ENCODE measurements at places on chromosomes 11 and 22.

- DNase-seq: no peak
These were observed 19.1 kb downstream of the OR51E1 start for GRCh38 chr11:4662876-4663275.

DNA sequence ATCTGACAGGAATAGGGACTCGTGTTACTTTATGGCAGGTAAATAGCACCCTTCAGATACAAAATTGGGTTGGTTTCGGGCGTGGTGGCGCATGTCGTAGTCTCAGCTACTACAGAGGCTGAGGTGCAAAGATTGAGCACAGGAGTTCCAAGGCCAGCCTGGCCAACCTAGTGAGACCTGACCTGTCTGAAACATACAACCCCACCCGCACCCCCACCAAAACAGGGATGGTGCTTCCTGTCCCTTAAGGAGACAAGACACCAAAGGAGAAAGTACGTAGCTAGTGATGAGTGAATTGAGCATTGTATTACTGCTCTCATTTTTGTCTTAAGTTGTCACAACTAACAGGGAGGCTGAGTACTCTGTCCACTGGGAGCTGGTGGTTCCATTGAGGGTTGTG lies 14.1 kb downstream of the RBM4 start:
- no peak for DNase-seq

DNA sequence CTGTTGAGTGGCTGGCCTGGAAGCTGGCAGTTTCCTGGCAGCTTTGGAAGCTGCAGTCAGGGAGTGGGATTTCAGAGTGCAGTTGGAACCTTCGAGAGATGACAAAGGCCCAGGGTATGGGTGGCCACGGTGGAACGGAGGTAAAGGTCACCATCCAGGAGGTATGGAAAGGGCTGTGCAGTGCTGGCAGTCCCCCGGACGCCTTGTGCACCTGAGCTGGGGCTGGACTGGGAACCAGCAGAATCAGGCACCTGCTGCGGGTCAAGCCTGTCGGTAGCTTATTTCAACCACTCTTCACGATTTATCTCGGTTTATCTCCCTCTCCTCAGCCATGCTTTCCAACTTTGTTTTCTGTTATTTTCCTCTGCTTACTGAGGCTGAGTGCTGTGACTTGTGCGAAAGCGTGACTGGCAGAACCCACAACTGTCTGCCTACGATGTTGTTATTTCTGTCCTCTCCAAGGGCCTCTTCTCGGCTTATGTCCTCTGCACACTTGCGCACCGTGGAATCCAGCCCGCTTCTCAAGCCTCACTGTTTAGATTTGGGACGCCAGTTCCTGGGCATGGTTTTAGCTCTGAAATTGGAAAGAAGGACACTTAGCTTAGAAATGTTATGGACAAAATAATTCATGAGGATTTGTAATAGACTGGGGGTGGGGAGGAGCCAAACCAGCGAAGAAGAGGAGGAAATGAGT lies 24.0 kb upstream of the ATXN10 start:
- no peak for DNase-seq

DNA sequence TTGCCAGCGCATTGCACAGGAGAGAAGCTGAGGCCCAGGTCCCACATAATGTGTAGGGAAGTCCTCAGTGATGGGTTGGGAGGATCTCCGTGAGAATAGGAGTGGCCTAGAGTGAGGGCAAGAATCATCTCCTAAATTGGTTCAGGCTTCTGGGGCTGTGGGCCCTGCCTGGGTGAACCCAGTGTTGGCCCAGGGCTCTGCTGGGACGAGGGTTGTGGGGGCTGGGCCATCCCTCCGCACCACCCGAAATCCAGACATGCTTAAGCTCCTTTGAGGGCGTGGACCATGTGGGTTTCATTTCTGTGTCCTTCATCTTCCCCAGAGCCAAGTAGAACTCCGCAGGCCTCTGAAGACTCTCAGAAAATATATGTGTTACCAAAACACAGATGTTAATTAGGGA lies 3.7 kb downstream of the MICALL1 start:
- no peak for DNase-seq

- DNase-seq: peak; percentile 53
These were observed 92.7 kb downstream of the SGSM3 start for GRCh38 chr22:40463017-40463631.

GRCh38 chr11:94746721-94747120 lies 21.4 kb upstream of the AMOTL1 start:
- DNase-seq: no peak

DNA sequence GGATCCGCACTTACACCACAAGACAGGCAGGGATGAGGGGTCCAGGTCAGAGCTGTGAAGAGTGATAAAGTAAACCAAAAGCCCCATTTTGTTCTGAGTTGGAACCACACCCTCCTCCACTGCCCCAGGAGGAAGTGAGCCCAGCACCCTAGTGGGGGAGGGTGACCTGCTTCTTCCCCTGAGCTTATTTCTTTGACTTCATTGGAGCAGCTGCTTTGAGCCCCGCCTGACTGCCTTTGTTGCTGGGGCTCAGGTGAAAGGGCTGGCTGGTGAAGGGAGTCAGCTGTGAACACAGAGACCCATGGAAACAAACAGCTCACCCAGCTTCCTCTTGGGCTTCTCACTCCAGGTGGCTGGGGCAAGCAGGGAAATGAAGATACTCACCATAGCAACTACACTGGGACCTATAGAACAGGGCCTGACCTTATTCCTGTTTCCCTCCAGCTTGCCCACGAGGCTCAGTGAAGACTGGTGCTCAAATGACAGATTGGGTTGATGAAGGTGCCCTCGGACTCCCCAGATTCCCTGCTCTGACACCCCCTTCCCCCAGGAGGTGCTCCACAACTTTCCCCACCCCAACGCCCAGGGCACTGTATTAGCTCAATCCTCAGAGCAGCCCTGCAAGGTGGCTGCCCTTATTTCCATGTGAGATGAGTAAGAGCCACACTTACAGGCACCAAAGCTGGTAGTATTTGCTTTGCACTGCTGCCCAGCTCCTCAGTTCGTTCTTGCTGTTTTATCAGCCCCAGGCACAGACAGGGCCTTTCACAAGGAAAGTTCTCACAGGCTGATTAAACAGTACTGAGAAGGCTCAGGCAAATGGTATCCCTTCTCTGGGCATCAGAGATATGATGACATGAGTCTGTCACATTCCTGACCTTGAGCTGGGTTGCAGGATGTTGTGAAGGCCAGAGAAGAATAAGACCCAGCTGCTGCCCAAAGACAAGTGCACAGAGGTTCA lies 2.4 kb downstream of the UCP2 start:
- peak; percentile 69 for DNase-seq

DNA sequence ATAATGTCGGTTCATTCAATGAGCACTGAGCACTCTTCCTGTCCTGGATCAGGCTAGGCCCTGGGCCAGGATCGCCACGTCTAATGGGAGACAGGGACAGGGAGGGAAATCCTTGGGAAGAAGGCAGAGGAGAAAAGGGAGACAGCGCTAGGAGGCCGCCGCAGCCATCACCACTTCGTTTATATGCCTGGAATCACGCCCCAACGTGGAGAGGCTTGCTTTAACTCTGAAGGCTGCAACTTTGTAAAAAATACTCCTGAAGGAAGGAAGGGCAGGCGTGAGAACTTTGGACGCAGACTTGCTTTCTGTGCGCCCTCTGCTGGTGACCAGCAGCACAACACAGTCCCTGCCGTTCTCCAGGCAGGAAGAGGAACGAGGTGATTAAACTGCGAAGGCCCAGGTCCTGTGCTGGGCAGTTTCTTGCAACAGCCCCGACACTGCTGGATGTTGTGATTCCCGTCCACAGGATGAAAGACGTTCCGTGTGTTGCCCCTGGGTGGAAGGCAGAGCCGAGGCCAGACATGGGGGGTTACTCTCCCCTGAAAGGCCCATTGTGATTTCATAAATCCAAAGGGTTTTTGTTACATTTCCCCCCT lies 22.1 kb downstream of the RIBC2 start:
- peak; percentile 81 for DNase-seq
